ENCODE measurements at places on chromosomes 6 and 20. TPM values are rescaled to one million over a fixed set of nuclear protein-coding genes. Genes with fewer than 3 reads are reported as not detected.

- no peak for DNase-seq
Observed at GRCh38 chr20:44851545-44851944, 34.0 kb upstream of the YWHAB start.

GRCh38 chr20:4071178-4071693 is 55.9 kb upstream of the RNF24 start:
- no peak for DNase-seq

DNA sequence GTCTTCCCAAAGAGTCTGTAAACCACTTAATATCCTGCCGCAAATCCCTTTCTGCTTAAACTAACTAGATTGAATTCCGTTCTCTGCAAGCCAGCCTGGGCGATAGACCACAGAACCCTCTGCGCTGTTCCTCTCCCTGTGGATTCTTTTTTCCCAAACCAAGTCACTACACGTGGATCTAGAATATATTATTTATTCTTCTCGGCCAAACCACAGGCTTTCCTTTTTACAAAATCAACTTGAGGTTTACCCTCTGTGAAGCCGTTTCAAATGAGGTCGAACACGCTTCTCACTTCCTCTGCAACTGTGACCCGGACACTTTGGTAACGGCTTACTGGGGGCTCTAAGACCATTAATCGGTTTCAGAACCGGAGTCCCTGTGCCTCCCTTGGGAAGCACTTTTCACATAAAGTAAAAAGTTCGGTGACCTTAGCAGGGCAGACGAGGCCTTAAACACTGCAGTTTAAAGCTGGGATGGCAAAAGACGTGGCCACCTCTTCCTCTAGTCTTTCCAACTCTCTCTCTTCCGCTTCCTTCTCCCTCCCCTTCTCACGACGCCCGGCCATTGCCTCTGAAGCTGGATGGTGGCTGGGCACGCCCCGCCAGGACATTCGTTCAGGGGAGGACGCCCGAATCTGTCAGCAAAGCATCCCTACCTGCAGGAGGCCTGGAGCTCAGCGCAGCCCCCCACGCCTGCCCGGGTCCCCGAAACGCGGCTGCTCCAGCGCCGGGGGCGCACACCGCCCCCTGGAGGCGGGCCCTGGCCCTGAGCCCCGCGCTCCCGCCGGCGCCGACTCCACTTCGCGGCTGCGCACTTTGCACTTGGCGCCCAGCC is 55.0 kb upstream of the FOXC1 start:
- peak; percentile 15 for DNase-seq

DNA sequence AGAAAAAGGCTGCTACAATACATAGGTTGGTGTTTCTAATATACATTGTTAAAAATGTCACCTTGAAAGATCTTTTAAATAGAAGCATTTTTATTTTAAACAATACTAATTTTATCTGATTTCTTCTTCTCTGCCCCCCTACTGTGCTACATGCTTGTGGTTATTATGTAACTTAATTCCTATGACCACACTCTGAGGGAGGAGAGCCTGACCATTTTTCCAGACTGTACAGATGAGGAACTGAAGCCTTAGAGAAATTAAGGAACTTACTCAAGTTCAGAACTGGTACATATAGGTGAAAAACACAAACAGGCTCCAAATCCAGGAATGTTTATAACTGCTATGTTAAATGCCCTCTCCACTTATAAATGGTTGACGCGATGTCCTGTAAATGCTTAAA is 43.4 kb upstream of the ARHGAP18 start:
- DNase-seq, result no peak

- no peak for DNase-seq
Observed at GRCh38 chr6:56992036-56992435, 37.1 kb downstream of the BEND6 start.

DNA sequence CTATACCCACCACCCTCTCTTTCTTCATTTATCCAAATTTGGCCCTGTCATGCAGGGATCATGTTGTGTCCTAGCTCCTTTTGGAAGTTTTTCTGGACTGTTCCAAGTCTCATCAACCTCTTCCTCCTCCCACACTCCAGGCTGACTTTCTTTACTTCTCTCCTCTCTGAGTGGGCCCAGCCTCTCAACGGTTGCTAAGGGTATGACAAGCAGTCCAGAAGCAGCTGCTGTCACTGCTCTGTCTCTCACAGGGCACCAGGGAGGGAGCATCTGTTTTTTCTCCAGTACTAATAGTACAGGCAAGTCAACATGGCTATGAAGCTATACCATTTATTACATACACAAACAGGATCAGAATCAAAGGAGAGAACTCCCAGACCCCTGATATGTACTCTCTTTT is 8.2 kb downstream of the NT5DC1 start:
- no peak for DNase-seq

GRCh38 chr20:63425846-63426485 is 46.5 kb downstream of the KCNQ2 start:
- DNase-seq, result no peak

GRCh38 chr6:20481281-20481680 is 53.0 kb upstream of the CDKAL1 start:
- DNase-seq, result no peak

GRCh38 chr6:148218542-148219258 is 123.9 kb upstream of the SASH1 start:
- DNase-seq, result no peak

DNA sequence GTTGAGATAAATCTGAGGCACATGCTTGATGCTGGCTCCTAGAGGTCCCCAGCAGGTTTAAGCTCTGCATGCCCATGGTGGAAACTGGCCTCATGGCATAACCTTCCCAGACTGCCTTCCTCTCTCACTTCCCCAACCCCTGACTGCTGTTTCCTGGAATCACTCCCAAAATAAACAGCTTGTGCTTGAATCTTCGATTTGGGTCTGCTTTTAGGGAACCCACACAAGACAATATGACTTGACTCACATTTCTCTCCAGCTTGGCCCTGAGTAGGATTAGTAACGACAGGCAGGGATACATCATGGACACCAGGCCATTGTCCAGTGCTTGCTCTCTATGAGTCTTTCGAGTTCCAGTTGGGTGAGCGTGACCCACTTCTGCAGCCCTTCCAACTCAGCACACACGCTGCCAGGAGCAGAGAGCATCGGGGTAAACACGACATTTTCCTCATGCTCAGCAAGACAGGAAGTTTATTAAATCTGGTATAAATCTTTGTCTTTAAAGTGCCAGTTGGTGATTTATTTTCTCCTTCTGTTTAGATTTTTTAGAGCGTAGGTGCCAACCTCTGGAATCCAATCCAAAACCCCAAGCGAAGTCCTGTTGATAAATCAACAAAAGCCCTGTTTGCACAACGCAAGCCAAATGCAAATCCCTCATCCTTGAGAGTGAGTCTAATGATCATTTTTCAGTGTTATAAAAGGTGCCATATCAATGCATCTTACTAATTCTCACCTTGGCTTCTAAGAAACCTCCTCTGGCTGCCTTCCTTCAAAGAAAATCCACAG is 135.0 kb downstream of the FOXA2 start:
- no peak for DNase-seq

GRCh38 chr6:62013719-62014118 is 272.3 kb downstream of the KHDRBS2 start:
- DNase-seq, result no peak

PEDS1 gene
- 10.2 TPM for total RNA-seq

IL17A gene
- total RNA-seq, result not detected

PDE10A gene
- total RNA-seq, result 6.3 TPM

DEFB110 gene
- not detected for total RNA-seq

CTCFL gene
- total RNA-seq, result not detected
